Kidney tubule cell (primary cell): ENCODE measurements at places on chromosomes 1 and 21.

DNA sequence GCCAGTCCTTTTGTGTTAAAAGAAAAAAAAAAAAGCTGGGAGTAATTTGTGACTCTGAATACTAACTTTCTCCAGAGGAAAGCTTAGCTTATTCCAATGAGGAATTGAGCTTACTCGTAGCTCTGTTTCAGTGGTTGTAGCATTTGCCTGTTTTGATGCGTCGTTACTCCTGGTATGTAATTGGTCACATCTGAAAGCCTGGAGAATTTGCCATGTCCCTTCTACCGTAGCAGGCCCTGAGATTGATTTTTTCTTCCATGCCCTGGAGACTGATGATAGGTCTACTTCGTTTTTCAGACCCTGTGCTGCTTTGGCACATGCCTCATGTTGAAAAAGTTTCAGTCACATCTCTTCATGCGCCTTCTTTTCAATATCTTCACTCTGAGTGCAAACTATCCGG lies 1103.0 kb downstream of the PLA2G4A start:
- peak; percentile 30 for DNase-seq

GRCh38 chr1:39671793-39672550 lies at the start of gene NT5C1A:
TSS of gene NT5C1A (minus strand) at chr1:39672107. CDS start at chr1:39672038, 69 bp downstream.
- DNase-seq = no peak

GRCh38 chr1:203537806-203538464 lies 44.0 kb downstream of the OPTC start:
- DNase-seq = no peak

GRCh38 chr21:46064870-46065214 lies 33.1 kb upstream of the COL6A2 start:
- no peak for DNase-seq

DNA sequence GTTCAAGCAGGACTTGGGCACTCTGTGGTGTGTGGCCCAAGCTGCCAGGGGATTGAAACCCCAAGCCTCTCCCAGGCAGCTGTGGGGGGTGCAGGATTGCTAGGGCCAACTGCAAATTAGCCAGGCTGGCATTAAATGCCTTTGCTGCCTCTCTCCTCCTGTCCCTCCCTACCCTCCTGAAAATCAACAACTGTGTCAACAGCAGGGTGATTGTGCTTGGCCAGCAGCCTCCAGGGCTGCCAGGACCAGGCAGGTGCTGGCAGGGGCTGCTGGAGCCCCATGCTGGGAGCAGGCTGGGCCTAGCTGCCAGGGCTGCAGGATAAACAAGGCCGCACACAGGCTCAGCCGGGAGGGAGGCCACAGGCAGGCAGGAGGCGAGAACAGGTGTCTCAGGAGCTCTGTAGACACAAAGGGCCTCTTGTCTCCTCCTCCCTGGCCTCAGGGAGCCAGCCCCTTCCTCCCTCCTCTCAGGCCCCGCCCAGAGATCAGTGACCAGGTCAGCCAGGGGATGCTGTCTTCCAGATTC lies 11.4 kb downstream of the SOX13 start:
- peak; percentile 37 for DNase-seq

DNA sequence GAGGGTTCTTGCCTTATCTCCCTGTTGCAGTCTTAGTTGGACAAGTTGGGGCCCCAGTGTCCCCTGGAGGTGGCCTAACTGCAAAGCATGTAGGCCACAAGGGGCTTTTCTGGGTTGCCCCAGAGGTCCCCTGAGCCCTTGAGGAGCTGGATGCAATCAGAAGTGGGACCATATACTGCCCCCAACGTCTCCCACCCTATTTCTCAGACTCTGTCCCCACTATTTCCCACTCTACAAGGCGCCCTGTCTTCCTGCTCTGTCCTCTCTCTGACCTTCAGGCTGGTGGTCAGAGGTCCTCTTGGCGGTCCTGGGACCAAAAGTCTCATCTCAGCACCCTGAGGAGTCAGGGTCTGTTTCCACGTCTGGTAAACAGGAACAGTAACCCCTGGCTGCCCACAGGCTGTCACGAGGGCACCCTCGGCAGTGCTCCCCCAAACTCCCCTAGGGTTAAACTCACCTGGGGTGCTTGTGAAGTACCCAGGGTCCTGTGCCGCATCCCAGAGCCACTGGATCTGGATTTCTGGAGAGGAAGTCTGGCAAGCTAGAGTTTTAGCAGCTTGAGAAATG lies 14.9 kb downstream of the PROK1 start:
- DNase-seq = no peak

DNA sequence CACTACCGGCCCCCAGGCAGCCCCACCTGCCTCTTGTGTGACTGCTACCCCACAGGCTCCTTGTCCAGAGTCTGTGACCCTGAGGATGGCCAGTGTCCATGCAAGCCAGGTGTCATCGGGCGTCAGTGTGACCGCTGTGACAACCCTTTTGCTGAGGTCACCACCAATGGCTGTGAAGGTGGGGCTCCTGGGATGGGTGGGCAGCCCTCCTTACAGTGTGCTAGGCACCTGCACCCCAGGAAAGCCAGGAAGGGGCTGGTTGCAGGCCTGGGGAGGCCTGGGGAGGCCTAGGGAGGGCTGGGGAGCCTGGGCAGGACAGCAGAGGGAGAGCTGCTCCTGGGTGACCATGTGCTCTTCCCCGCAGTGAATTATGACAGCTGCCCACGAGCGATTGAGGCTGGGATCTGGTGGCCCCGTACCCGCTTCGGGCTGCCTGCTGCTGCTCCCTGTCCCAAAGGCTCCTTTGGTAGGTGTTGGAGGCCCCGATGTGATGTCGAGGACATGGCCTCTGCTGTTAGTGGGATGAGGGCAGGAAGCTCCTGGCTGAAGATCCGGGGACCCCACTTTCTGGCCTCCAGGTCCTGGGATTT lies 16.5 kb downstream of the CELSR2 start:
- DNase-seq = no peak

DNA sequence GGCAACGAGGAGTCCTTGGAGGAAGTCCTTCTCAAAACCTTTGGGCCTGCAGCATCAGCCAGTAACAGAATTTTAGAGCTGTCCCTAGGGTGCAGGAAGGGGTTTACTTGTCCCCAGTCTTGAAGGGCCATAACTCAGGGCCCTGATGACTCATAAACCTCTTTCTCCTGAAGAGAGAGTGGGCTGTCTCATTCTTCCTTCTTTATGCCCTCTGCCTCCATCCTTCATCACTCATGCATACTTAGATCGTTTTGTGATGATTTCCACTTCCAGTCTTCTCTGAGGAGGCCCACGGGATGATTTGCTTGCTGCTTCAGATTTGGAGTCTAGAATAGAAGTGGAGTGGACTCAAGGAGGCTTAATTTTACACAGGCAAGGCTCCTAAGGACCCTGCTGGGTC lies 60.2 kb downstream of the NDUFS5 start:
- peak; percentile 67 for DNase-seq

- no peak for DNase-seq
Observed at GRCh38 chr1:26237230-26237966, 3.4 kb downstream of the CEP85 start.

DNA sequence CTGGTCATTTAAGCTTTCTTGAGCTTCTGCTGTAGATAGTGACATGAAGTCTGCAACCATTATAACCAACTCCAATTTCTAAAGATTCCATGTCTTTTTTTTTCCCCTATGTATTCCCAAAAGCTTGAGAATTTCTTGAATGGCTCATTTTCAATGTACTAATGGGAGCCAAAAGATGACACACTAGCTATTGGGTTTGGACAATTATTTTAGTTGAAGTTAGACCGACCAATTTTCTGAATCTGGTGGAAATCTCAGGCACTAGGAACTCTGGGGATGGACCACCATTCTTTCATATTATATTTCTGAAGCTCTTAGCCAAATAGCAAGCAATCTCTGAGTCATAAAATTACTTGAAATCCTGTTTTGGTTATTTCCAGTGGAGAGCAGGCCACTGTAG lies 617.4 kb upstream of the ADAMTS5 start:
- no peak for DNase-seq

DNA sequence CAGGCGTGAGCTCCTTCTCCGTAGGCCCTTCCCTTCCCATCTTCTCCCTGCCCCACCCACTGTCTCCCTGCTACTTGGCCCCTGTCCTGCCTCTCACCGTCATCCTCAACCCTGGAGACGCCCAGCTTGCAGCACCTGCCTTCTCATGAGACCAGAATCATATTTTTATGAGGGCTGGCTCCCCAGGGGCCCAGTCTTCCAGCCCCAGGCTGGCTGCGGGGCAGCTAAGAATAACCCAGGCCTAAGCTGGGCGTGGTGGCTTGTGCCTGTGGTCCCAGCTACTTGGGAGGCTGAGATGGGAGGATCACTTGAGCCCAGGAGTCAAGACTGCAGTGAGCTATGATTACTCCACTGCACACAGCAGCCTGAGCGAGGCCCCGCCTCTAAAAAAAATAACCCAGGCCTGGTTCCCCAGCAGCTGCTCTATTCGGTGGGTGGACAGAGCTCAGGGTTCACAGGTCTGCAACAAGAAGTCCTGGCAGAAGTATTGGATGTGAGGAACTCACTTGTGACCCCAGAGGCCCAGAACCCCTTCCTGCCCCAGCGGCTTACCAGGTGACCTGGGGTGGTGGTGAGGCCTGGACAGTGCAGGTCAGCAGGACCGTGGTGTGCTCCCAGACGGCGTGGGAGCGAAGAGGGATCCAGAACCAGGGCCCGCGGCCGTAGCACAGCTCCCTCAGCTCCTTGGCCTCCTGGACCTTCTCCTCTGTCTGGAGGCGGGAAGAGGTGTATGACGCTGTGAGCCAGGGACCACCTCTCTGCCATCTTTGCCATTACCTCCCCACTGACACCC lies 6.4 kb downstream of the MYOM3 start:
- DNase-seq = no peak

DNA sequence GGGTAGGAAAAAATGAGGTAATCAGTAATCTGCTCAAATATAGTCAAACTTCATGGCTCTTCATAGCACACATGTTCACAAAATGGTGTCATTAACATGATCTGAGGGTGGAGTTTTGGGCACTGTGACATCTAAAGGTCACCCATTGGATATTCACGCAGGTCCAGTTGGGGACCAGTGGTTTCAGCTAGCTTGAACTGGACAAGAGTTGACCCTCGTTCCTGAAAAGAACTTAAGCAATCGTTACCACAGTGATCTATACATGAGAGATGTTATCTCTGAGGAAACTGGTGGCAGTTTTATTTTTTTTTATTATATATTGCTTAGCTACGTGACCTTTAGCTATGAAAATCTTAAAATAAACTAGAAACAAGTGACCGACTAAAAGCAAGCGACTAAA lies 3.0 kb upstream of the OR2C3 start:
- DNase-seq = no peak

DNA sequence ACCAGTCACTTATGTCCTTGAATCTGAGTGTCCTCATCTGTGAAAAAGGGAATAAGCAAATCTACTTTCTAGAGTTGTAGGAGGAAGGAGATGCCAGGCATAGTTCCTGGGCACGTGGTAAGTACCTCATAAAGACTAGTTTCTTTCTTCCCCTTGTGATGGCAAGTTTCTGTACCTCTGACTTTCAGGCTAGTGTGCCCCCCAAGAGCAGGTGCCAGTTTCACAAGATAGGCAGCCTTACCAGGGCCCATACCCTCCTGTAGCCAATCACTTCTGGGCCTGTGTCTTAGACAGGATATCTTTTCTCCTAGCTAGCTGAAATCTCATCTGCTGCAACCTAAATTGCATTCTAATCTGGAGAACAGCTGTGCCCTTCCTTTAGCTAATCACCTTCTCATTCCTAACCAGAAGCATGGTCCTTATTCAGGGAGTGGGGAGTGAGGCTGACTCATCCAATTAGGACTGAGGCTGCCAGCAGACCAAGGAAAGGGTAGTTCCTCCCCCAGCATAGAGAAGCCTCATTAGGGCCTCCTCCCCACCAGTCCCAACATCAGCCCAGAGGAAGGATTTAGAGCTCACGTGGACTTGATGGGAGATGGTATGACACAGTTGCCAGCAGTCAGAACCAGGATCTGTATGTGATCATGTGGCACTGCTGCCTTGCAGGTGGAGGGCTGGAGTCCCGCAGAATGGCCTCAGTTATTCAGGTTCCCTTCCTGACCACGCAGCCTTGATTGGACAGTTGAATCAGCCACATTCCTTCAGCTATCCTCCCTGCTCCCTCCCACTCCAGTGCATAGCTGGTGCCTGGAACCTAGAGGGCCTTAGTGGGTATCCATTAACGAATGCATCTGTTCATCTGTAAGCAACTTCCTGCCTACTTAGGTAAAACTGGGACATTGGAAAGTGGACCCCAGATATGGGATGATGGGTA lies 7.9 kb downstream of the KLHDC8A start:
- DNase-seq = peak; percentile 72

DNA sequence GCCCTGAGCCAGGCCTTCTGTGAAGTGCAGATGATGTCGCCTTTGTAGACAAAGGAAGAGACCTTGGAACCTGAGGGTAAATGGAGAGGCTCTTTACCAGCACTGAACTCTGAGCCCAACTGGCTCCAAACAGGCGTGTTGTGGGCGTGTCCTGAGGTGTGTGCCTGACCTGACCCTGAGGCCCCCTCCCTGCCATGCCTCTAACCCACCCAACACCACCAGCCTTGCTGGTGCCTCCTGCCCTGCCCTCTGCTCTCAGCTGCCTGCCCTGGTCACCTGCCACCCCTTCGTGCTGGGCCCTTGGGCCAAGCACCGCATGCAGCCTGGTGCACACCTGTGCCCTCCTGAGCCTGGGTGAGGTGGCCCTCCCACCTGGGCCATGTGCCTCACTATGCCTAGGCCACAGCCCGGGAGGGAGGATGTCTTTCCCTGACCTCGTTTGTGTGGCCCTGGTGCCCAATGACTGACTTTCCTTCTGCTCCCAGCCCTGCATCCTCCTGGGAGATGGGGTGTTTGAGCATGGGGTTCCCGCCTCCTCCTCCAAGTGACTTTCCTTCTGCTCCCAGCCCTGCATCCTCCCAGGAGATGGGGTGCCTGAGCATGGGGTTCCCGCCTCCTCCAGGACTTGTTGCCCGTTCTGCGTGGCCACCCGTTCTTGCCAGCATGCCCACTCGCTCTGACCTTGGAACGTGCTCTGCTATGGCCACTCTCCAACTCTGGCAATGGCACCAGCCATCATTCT lies 157.0 kb downstream of the PCBP3 start:
- DNase-seq = no peak

GRCh38 chr1:39173995-39174380 lies 30.5 kb upstream of the MACF1 start:
- DNase-seq = no peak

DNA sequence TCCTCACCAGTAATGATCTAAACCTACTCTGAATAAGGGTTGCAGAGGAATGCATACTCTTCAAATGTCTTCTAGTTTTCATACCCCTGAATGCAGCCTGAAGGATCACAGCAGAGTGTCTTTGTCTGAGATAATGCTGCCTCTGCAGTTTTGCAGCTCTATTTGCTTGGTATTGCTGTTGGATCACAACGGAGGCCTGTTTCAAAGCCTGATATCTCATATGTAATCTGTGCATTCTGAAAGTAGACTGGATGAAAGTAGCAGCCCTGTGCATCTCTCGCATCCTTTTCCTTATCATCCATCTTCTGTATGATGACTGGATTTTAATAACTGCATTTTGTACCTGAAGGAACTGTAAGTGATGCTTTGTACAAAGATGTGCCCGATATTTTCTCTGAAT lies 34.9 kb upstream of the F13B start:
- DNase-seq = no peak

- peak; percentile 52 for DNase-seq
Observed at GRCh38 chr1:199646761-199647160, 380.7 kb upstream of the NR5A2 start.

- DNase-seq = peak; percentile 60
Observed at GRCh38 chr1:220787069-220787619, 431 bp downstream of the MTARC1 start.
